ENCODE measurements at places on chromosomes 2 and 18.

- DNase-seq: no peak
These were observed 21.5 kb downstream of the RND3 start for GRCh38 chr2:150465703-150466569.

DNA sequence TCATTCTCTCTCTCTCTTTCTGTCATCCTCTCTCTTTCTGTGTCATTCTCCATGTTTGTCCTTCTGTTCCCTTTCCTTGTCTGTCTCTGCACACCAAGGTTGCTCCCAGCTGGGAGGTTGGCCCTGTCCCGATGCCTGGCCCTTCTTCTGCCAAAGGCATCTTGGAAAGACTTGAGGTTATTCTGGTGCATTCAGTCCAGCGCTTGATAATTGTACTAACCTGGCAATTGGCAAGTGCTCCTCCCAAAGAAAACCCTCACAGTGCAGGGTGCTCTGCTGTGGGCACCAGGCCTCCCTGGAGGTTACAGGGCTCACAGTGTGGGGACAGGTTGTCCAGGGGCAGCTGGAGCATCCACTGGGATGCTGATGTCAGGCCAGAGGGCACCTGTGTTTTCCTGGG, 95.4 kb downstream of the GLI2 start:
- no peak for DNase-seq

GRCh38 chr2:108938077-108938710, 50.8 kb downstream of the EDAR start:
- no peak for DNase-seq

GRCh38 chr18:45785134-45785533, 40.3 kb upstream of the SIGLEC15 start:
- DNase-seq: no peak

DNA sequence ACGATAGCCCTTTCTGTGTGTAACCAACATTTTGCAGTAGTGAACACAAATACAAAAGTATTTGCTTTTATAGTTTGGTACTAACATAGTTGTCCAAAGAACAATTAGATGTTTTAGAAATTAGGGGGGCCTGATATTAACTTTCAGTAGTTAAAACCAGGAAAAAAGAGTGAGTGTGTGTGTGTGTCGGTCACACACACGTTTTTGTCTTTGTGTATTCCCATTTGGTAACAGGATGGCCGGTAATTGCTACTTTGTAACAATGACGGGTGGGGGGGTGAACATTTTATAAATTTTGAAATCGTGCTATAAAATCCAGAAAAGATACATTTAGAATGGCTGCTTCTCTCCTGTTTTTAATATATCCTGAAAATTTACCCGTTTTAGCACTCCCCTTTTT, 1.5 kb downstream of the PPIG start:
- no peak for DNase-seq

GRCh38 chr2:86238354-86238753, 39.1 kb downstream of the MRPL35 start:
- DNase-seq: no peak

DNA sequence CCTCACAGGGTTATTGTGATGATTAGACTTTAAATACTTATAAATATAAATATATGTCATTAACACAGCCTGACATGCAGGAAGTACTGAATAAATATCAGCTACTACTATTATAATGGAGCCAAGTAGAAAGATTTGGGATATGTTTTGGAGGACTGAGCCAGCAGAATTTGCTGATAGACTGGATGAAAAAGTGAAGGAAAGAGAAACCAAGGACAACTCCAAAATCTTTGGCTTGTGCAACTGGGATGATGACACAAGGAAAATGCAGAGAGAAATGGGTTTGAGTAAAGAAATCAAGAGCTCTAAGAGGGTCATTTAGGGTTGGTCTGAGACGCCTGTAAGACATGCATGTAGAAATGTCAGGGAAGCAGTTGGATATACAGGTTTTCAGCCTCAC, 15.6 kb downstream of the ADD2 start:
- DNase-seq: no peak

DNA sequence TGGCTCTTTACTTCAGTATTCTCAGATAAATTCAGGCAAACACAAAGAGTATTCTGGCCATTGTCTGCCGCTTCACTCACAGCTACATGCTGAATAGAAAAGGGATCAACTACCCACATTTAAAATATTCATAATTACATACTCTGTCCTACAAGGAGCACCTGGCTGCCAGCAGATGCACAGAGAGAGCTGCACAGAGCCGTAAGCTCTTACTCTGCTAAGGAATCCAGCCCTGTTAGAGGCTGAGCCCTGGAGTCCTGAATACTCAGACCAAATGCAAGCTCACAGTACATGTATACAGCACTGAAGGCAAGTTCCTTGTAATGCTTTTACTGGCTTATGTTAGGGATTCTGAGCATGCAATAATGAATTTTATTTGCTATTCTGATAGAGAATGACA, 80.3 kb downstream of the FTCDNL1 start:
- no peak for DNase-seq
